ENCODE measurements at places on chromosomes 5 and 9. TPM values are rescaled to one million over a fixed set of nuclear protein-coding genes. Genes with fewer than 3 reads are reported as not detected.

GLDC gene
- total RNA-seq: 1.1 TPM

DNA sequence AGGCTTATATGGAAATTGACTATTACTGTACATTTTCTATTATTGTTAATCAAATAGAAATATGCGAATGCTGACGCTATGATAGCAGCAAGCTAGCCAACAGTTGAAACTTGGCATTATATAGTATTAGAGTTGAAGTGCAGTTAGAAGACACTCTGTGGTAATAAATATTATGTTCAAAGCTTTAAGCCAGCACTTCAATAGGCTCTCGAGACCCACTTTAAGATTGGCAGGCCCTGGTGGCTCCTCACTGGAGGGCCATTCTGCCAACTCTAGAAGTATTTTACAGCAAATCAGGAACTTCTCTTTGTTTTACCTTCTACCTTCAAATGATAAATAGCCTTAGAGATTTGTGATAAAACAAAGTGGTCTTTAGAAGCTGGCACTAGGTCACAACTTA, 2029.0 kb upstream of the WWC1 start:
- H3K36me3 ChIP-seq: no peaks in the 10 kb centered on the region
- no peak for DNase-seq
- H3K27ac ChIP-seq: no peak overlapping the region
- no peaks in the 10 kb centered on the region for H3K27me3 ChIP-seq

GRCh38 chr5:107025712-107026497, 644.8 kb downstream of the EFNA5 start:
- H3K4me1 ChIP-seq: no peaks in the 10 kb centered on the region
- no peak for DNase-seq
- no peaks in the 10 kb centered on the region for H3K27me3 ChIP-seq
- no peaks in the 10 kb centered on the region for H3K36me3 ChIP-seq
- H3K27ac ChIP-seq: no peak overlapping the region

GRCh38 chr5:94463739-94464138, 154.7 kb downstream of the KIAA0825 start:
- H3K36me3 ChIP-seq: no peaks in the 10 kb centered on the region
- no peak overlapping the region for H3K4me3 ChIP-seq
- no peaks in the 10 kb centered on the region for H3K27me3 ChIP-seq
- H3K27ac ChIP-seq: no peak overlapping the region
- H3K4me1 ChIP-seq: no peaks in the 10 kb centered on the region

DNA sequence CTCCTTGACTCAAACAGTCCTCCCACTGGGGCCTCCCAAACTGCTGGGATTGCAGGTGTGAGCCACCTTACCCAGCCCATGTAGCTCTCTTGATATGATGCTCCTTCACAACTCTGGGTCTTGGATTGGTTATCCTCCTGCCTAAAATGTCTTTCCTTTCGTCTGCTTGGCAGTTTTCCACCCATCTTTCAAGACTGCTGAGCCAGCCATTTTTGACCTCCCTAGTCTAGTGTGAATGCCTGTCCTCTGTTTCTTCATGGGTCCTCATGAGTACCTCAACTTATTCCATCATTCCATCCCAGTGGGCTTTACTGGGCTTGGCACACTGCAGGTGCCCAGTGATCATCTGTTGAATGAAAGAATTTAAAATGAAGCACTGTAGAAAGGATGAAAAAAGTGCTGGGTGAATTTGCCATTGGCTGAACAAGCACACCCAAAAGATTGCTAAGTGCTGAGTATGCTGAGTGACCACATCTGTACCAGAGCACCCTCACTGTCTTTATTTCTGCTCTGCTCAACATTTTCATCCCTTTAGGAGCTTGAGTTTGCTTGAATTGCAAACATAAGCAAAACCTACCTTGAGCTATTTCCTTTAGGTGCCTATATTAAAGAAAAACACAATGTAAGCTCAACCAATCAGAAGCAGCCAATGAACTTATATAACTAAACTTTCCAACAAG, 84.8 kb upstream of the FAM169A start:
- H3K27ac ChIP-seq: no peak overlapping the region
- peaks cover 36% of the 10 kb centered on the region for H3K27me3 ChIP-seq
- no peak for DNase-seq
- H3K4me3 ChIP-seq: no peak overlapping the region

GRCh38 chr5:169050146-169050571, 250.8 kb downstream of the SLIT3 start:
- H3K36me3 ChIP-seq: no peaks in the 10 kb centered on the region
- no peaks in the 10 kb centered on the region for H3K4me1 ChIP-seq
- H3K4me3 ChIP-seq: no peak overlapping the region
- H3K27me3 ChIP-seq: no peaks in the 10 kb centered on the region
- DNase-seq: no peak

DNA sequence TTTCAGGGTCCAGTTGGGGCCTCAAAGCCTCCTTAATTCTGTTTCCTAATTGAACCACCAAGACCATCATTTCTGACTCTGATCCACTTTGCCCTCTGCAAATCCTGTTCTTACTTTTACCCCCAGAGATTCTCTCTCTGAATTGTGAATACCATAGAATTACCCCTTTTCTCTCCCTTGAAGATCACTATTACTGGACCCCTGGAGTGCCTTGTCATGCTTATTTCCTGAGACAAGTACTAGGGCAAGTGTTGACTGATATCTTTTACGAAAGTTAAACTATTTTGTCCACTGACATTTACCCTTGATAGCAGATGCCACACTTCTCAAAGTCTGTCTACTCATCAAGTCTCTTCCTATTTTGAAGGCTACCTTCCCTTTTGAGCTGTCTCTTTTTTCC, 246.9 kb upstream of the PTGER4 start:
- no peak overlapping the region for H3K4me3 ChIP-seq
- DNase-seq: no peak
- H3K27ac ChIP-seq: no peak overlapping the region
- peaks cover 3% of the 10 kb centered on the region for H3K36me3 ChIP-seq
- H3K27me3 ChIP-seq: no peaks in the 10 kb centered on the region
- H3K4me1 ChIP-seq: peaks cover 67% of the 10 kb centered on the region

DNA sequence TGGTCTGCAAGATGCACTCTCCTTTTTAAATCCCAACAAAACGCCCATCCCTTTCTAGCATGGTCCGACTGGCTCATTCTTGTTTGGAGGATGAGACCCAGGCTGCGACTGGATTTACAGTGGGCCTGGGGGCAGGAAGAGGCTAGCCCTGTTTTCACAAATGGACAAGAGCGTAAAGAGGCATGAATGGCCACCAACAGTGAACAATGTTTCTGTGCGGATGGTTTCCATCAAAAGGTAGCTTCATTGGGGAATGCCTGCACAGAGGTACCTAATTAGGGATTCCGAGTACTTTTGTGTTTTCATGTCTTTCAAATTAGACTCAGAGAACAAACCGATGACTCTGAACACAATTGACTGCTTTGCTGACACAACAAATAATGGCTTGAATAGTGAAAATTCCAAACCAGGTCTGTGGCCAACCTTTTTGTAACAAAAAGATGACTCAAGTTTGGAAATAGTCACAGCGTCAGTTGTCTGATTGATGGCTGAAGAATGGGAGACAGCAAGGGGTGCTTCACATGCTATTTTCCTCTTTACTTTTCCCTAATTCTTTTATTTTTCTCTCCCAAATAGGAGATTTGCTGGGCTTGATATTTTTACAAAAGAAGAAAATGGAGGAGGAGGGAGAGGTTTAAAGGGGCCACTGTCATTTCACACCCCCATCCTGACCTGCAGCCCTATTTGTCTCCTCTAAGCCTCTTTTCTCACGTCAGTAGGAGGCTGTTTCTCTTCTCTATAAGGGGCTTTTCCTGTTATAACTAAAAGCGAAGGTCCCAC, 208.1 kb upstream of the S1PR3 start:
- no peaks in the 10 kb centered on the region for H3K36me3 ChIP-seq
- no peaks in the 10 kb centered on the region for H3K4me1 ChIP-seq
- no peak overlapping the region for H3K27ac ChIP-seq
- DNase-seq: peak; percentile 20
- H3K4me3 ChIP-seq: no peak overlapping the region

GRCh38 chr9:121620777-121621449, 30.5 kb upstream of the DAB2IP start:
- peaks cover 3% of the 10 kb centered on the region for H3K4me1 ChIP-seq
- no peak for DNase-seq
- H3K27ac ChIP-seq: no peak overlapping the region
- H3K4me3 ChIP-seq: no peak overlapping the region
- no peaks in the 10 kb centered on the region for H3K36me3 ChIP-seq

All from activated CD4-positive, alpha-beta T cell treated with anti-CD3 and anti-CD28 coated beads, Interleukin-2, amount 10 ng/mL, durations not matched to agents 24 days and 14 days (primary cell).